ENCODE measurements at places on chromosomes 3 and 15.

DNA sequence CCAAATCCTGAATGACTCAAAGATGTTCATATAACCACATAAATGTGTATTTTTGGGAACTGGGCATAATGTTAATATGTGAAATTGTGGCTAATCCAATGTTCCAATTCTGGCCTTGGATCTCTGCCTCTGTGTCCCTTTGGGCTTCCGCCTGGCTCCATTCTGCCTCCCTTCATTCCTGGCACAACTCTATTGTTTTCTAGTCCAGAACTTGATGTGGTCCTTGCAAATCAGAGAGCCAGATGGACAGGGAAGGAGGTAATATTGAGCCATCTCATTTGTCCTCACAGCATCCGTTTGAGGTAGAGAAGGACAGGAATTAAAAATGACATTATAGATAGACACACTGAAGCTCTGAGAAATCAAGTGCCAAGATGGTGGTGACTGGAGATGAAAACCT, 355.7 kb upstream of the TBL1XR1 start:
- no peak for DNase-seq

DNA sequence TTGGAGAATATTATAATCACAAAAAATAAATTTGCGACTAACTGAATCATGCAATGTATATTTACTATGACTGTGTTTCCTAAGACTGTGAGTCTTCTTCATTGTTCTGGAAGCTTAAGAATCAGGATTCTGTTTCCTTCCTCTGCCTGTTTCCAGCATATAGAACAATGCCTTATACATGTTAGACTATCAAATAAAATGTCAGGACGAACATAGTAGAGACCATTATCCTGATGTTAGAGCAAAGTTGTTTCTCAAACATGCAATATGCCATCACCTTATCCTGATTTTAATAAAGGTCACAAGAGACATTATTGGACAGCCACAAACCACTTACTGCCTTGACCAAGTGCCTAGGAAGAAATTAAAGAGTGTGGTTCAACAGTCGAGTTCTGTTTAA, 457.4 kb upstream of the AGTR1 start:
- DNase-seq = no peak

DNA sequence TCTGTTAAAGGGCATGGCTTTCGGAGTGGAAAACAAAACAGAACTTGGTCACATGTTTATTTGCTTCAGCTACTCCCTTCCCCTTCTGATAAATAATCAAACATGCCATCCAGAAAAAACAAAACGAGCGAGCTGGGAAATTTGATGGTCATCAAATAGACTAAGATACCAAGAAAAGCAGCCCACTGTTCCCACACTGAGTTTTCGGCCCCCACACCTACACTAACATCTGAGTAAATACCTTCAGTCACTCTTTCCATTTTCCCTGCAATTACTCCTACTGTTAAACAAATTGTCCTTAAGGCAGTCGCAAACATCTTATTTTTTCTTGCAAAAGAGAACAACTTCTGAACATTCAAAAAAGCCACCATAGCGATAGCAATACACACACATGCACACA, 454.6 kb downstream of the FOXP1 start:
- no peak for DNase-seq

- DNase-seq = no peak
Measured at GRCh38 chr15:45180201-45180600, 7.6 kb downstream of the SHF start.

All from hippocampal formation (tissue), 2 donors.